Esophagus squamous epithelium (tissue), 5 donors: ENCODE measurements at places on chromosomes 1 and 21.
A peak's percentile ranks its signal among the peaks of the same experiment; 100 is the strongest.

DNA sequence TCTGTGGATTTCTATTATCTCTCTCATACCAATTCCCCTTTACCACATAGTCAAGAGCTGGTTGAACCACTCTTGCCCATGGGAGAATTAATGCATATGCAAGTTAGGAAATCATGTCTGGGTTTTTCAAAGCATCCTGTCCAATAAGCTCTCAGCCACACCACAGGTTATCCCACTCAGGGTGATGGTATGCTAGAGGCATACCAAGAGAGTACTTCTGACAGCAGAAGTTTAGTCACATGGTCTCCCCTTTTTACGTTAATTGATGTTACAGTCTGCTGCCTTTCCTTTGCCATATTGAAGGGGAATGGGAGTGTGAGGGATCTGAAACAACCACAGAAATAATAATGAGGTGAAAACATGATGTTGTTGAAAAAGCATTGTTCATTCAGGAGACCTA is 135.8 kb upstream of the PBX1 start:
- no peaks in the 10 kb centered on the region for H3K27me3 ChIP-seq
- H3K27ac ChIP-seq: no peak overlapping the region
- no peak for DNase-seq

- H3K27me3 ChIP-seq: no peaks in the 10 kb centered on the region
- no peak overlapping the region for H3K27ac ChIP-seq
- no peaks in the 10 kb centered on the region for H3K36me3 ChIP-seq
- no peaks in the 10 kb centered on the region for H3K4me1 ChIP-seq
- no peak for DNase-seq
- no peak overlapping the region for H3K4me3 ChIP-seq
Observed at GRCh38 chr1:54750596-54750995, 13.7 kb downstream of the PARS2 start.

- H3K4me1 ChIP-seq: no peaks in the 10 kb centered on the region
- H3K36me3 ChIP-seq: no peaks in the 10 kb centered on the region
- H3K27ac ChIP-seq: no peak overlapping the region
- DNase-seq: no peak
Observed at GRCh38 chr1:53442299-53442698, 16.9 kb upstream of the DMRTB1 start.

DNA sequence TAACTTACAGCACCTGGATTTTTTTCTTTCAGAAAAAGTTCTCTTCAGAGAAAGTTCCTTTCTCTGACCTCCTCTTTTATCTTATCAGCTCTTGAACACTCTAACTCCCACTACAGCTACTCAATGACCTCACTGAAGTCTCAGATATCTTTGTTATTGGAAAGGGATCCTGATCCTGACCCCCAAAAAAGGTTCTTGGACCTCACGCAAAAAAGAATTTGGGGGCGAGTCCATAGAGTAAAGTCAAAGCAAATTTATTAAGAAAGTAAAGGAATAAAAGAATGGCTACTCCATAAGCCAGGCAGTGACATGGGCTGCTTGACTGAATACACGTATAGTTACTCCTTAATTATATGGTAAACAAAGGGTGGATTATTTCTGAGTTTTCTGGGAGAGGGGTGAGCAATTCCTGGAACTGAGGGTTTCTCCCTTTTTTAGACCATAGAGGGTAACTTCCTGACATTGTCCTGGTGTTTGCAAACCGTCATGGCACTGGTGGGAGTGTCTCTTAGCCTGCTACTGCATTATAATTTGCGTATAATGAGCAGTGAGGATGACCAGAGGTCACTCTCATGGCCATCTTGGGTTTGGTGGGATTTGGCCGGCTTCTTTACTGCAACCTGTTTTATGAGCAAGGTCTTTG is 44.2 kb downstream of the WDR64 start:
- DNase-seq: no peak
- no peak overlapping the region for H3K27ac ChIP-seq
- H3K27me3 ChIP-seq: no peaks in the 10 kb centered on the region

GRCh38 chr1:150764617-150765101 is 919 bp downstream of the CTSS start:
- H3K27ac ChIP-seq: peak overlapping the region; percentile 82
- no peaks in the 10 kb centered on the region for H3K27me3 ChIP-seq

DNA sequence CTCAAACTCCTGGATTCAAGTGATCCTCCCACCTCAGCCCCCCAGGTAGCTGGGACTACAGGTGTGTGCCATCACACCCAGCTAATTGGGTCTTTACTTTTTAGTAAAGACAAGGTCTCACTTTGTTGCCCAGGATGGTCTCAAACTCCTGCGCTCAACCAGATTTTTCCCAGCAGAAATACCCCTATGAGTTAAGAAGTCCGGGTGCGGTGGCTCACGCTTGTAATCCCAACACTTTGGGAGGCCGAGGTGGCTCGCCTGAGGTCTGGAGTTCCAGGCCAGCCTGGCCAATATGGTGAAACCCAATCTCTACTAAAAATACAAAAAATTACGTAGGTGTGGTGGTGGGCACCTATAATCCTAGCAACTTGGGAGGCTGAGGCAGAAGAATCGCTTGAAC is 6.5 kb upstream of the L1TD1 start:
- no peaks in the 10 kb centered on the region for H3K36me3 ChIP-seq
- no peaks in the 10 kb centered on the region for H3K4me1 ChIP-seq
- no peaks in the 10 kb centered on the region for H3K27me3 ChIP-seq
- no peak for DNase-seq

DNA sequence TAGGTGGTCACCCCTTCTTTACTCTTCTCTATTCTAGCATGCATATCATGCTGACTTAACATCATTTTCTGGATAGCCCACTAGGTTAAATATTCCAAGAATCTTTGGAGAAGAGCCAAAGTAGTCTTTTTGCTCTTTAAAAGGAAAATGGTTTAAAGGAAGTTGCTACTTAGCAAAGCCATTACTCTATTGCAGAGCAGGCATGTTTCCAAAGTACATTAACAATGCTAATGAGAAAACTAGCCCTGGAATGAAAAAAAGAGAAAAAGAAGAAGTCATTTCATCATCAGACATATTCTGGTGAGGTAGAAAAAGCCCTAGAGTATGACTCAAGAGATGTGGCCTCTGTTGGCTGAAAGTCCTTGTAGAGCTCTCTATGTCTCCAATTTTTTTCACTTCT is 74.0 kb downstream of the NUF2 start:
- no peak for DNase-seq
- H3K4me3 ChIP-seq: no peak overlapping the region
- no peaks in the 10 kb centered on the region for H3K27me3 ChIP-seq
- H3K4me1 ChIP-seq: no peaks in the 10 kb centered on the region
- no peak overlapping the region for H3K27ac ChIP-seq

- no peak overlapping the region for H3K4me3 ChIP-seq
- no peaks in the 10 kb centered on the region for H3K36me3 ChIP-seq
- DNase-seq: no peak
- peaks cover 20% of the 10 kb centered on the region for H3K4me1 ChIP-seq
Observed at GRCh38 chr1:22846458-22846857, 126.2 kb downstream of the LACTBL1 start.

DNA sequence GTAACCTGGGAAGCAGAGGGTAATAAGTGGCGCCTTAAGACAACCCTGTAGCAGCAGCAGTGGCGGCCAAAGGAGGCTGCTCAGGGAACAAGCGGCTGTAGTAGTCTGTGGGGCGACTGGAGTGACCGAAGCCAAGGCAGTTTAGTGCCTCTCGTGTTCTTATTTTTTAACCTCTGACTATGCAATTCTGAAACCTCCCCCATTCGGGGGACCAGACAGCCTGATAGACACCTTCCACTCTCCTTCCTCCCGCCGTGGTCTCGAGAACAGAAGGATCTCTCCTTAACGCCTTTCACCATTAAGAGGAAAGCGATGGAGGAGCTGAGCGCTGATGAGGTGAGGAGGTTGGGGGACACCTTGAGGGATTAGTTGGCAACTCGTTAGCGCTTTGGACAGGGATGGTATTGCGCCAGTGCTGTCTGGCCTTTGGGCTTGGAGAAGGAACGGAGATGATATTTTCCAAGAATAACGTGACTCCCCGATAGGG is 644 bp downstream of the UBE4B start:
- peaks cover 12% of the 10 kb centered on the region for H3K4me1 ChIP-seq
- no peak for DNase-seq
- H3K36me3 ChIP-seq: no peaks in the 10 kb centered on the region
- H3K27me3 ChIP-seq: no peaks in the 10 kb centered on the region
- H3K27ac ChIP-seq: peak overlapping the region; percentile 98
- H3K4me3 ChIP-seq: peak overlapping the region; percentile 90

DNA sequence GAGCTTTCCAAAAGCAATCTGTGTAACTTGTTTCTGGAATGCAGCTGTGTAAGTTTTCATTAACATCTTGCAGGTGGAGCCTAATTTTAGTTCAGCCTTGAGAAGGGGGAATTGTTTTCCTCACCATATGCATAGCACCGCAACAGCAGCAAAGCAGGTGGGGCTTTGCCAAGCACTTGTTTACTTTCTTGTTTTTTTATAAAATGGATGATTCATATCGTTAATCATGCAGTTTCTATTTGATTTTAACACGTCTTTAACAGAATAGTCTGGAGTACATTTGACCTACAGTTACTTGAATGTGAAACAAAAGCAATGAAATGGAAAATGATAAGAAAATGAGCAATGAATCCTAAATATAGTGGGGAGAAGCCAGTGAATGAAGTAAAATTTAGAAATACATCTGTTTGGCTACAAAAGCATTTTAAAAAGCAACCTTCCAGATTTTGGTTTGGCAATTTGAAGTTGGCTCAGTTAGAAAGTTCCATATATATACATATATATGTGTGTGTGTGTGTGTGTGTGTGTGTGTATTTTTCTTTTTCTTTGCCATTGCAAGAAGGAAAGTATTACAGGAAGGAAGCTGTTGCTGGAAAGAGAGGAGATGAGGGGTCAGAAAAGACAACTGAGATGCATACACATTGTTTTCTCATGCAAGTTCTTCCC is 119.0 kb upstream of the ADGRL2 start:
- peaks cover 53% of the 10 kb centered on the region for H3K4me1 ChIP-seq
- DNase-seq: no peak
- peak overlapping the region; percentile 51 for H3K27ac ChIP-seq
- no peaks in the 10 kb centered on the region for H3K36me3 ChIP-seq
- H3K4me3 ChIP-seq: no peak overlapping the region
- H3K27me3 ChIP-seq: no peaks in the 10 kb centered on the region

- no peak overlapping the region for H3K4me3 ChIP-seq
- DNase-seq: no peak
- no peaks in the 10 kb centered on the region for H3K27me3 ChIP-seq
- H3K36me3 ChIP-seq: no peaks in the 10 kb centered on the region
- peak overlapping the region; percentile 27 for H3K27ac ChIP-seq
Observed at GRCh38 chr1:218538341-218538740, 193.2 kb downstream of the TGFB2 start.

DNA sequence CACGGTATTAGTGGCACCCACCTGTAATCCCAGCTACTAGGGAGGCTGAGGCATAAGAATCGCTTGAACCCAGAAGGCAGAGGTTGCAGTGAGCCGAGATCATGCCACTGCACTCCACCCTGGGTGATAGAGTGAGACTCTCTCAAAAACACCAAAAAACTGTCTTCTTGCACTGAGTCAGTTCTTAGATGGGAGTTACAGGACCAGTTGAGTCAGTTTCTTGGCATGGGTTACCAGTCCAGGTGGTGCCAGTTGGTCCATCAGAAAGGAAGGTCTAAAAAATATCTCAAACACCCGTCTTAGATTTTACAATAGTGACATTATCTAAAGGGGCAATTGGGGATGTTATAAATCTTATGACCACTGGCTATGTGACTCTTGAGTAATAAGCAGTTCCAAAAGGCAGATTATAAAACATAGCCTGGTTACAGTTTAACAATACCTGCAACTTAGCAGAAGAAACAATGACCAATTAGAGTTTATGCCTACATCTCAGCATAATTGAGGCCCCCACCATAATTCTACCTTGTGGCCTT is 206.9 kb upstream of the FGGY start:
- H3K27me3 ChIP-seq: no peaks in the 10 kb centered on the region
- no peak overlapping the region for H3K27ac ChIP-seq
- H3K4me1 ChIP-seq: no peaks in the 10 kb centered on the region
- DNase-seq: no peak
- H3K36me3 ChIP-seq: no peaks in the 10 kb centered on the region
- no peak overlapping the region for H3K4me3 ChIP-seq

DNA sequence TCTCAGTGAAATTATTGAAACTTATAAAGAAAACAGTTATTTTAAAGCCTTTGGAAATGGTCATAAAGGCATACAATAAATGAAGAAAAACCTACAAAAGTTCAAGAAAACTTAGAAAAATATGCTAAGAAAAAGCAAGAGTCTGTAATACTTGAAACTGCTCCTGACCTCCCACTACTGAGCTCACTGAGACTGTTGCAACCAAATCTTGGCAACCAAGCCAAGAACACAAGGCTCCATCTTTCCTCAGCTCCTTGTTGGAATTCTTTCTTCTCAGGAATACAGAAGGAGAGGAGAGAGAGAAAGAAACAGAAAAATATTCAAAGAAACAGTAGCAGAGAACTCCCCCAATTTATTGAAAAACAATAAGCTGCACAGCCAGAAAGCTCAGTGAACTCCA is 160.5 kb downstream of the RASAL2 start:
- H3K4me3 ChIP-seq: no peak overlapping the region
- H3K36me3 ChIP-seq: no peaks in the 10 kb centered on the region
- no peaks in the 10 kb centered on the region for H3K27me3 ChIP-seq
- H3K4me1 ChIP-seq: no peaks in the 10 kb centered on the region
- no peak for DNase-seq

DNA sequence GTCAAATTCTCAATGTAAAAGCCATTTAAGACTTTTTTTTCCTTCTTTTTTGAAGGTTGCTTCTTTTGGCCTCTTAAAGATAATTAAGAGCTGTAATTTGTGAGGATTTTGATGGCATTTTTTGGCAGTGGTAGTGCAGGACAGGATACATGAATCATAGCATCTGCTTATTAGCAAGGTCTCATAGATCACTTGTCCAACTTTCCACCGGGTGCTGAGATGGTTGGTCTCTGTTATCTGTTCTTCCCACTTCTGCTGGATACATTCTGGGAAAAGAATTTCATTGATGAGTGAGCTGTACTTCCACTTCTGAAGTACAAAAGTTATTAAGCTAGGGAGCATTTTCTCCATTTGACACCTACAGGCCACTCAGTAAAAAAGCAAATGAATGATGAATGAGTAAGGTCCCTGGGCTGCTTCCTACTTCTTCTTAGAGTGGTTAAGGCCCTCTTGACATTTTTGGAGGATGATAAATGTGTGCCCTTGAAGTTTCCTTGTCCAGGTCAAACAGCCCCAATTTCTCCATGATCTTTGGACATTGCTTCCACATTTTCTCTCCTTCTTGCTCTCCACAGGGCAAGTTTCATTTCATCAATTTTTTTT is 100.6 kb downstream of the ROR1 start:
- no peak for DNase-seq
- H3K4me1 ChIP-seq: peaks cover 27% of the 10 kb centered on the region
- H3K36me3 ChIP-seq: no peaks in the 10 kb centered on the region

- H3K4me3 ChIP-seq: no peak overlapping the region
- H3K36me3 ChIP-seq: no peaks in the 10 kb centered on the region
- peaks cover 39% of the 10 kb centered on the region for H3K27me3 ChIP-seq
- H3K4me1 ChIP-seq: no peaks in the 10 kb centered on the region
- no peak for DNase-seq
- H3K27ac ChIP-seq: no peak overlapping the region
Observed at GRCh38 chr1:10962483-10962882, 50.0 kb upstream of the TARDBP start.

- no peak overlapping the region for H3K4me3 ChIP-seq
- no peak for DNase-seq
- no peaks in the 10 kb centered on the region for H3K27me3 ChIP-seq
Observed at GRCh38 chr1:228980232-228980937, 245.1 kb downstream of the RHOU start.

- peak overlapping the region; percentile 38 for H3K27ac ChIP-seq
- peaks cover 5% of the 10 kb centered on the region for H3K4me1 ChIP-seq
- H3K4me3 ChIP-seq: no peak overlapping the region
- DNase-seq: no peak
Observed at GRCh38 chr1:110393691-110394492, 3.1 kb upstream of the SLC16A4 start.
